ENCODE measurements at places on chromosomes 2 and 18.

DNA sequence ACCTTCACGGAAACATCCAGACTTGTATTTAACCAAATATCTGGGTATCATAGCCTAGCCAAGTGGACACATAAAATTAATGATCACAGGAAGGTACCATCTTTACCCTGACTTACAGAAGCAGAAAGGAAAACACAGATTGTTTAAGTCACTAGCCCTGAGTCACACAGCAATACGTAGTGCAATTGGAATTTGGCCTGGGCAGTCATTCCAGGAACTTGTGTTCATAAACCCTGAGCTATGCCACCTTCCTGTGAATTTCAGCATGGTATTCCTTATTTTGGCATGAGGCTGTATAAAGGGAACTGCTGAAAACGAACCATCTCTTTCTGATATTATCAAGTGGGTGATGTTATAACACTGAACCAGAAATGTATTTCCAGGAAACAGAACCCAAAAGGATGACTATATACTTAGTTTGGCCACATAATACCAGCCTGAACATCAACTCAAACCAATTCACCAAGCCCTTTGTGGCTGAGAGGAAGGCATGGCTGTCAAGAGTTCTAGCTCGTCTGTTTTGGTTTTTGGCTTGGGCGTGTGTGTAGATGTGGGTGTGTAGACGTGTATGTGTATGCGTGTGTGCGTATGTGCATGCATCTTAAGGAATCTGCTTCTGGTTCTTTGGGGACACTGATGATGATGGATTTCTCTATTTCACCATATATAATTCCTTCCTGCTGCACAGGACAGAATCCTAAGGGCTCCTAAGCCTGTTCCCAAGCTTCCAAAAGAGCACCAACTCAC lies 533.4 kb upstream of the ID2 start:
- DNase-seq, result peak; percentile 77

- no peak for DNase-seq
These were observed 13.6 kb upstream of the APCDD1 start for GRCh38 chr18:10440884-10441283.

- no peak for DNase-seq
These were observed 11.1 kb upstream of the ACTR3 start for GRCh38 chr2:113878743-113879142.

GRCh38 chr18:76977684-76978232 lies 154.8 kb downstream of the MBP start:
- no peak for DNase-seq

GRCh38 chr18:68035774-68036522 lies 519.4 kb upstream of the DSEL start:
- no peak for DNase-seq

- DNase-seq, result no peak
These were observed 197.9 kb upstream of the ACVR2A start for GRCh38 chr2:147646818-147647468.

GRCh38 chr18:26429535-26430226 lies 118.7 kb downstream of the KCTD1 start:
- DNase-seq, result peak; percentile 90

GRCh38 chr18:23330423-23330822 lies 122.7 kb upstream of the RIOK3 start:
- DNase-seq, result no peak
